NCI-H345 (cell line): ENCODE measurements at places on chromosomes 7 and 10.

DNA sequence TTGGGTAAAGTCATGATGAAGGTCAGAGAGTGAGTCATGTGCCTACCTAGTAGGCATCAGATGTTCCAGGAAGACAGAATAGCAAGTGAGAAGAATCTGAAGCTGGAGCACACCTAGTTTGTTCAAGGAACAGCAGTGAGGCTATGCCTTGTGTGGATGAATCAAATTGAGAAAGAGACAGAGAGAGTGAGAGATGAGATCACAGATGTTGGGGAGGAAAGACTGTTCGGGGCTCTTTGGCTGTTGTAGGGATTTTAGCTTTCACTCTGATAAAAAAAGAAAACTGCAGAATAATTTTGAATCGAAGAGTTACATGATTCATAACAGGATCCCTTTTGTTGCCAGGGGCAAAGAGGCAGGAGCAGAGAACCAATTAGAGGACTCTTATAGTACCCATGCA, 6.3 kb downstream of the LIPF start:
- no peak for DNase-seq

DNA sequence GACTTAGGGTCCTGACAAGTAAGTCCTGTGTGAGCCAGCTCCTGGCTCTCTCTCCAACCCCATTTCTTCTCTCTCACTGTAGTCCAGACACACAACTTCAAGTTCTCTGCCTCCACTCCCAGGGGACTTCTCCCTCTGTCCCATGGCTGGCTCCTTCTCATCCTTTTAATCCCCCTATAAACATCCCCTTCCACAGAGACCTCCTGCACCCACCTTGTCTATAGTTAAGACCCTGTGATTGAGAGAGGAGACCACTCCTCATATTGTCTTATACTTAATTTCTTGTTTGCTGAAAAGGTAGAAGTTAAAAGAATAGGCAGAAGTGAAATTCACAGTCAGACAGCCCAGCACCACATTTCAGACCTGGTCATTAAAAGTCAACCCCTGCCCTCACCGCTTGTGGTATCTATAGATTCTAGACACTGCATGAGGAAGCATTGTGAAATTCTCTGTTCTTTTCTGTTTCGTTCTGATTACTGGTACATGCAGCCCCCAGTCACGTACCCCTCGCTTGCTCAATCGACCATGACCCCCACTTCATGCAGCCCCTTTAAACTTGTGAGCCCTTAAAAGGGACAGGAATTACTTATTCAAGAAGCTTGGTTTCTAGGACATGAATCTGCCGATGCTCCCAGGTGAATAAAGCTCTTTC, 125.6 kb upstream of the FRMD4A start:
- DNase-seq = no peak

DNA sequence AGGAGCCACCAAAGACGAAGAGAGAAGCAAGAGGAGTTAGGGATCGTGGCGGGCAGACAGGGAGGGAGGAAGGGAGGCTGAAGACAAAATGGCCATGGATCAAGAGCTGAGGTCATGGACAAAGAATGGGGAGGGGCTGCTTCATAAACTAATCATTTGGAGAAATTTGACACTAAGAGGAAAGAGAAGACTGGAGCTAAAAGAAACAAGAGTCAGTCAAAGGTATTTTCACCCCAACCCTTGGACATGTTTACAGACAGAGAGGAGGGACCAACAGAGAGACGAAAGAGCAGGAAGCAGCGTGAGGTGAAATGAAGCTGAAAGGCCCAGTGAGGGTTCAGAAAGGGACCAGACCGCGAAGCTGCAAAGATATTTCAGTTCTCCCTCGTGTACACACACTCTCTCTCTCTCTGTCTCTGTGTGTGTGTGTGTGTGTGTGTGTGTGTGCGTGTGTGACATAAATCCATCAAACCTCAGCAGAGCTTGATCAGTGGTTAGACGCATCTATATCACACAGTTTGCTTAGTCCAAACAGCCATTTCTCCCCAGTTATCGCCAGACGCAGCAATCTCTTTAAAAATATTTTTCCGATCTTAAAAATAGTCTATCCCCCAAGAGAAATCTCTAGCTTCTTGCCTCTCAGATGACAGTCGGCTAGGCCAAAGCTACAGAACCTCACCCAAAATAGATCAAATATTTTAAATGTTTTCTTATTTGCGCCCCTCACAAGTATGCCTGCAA, 12.5 kb upstream of the CALD1 start:
- no peak for DNase-seq

DNA sequence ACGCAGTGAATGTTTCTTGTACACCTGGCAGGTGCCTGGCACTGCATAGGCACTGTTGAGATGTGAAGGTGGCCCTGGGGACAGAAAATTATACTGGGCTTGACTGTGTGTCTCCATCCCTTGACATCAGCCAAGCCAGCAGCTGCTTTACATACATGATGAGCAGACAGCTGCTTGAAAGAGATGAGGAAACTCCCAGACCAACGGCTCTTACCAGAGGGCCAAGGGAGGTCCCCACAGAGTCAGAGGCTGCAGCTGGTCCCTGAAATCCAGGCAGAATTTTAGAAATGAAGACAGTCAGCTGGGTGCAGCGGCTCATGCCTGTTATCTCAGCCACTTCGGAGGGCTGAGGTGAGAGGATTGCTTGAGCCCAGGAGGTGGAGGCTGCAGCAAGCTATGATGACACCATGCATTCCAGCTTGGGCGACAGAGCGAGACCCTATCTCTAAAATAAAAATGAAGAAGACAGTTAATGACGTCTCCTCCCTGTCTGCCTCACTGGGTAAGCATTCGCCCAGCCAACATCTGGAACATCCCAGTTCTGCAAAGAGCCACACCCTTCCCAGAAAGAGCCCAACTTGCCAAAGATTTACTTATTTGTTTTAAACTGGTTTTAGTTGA, 17.6 kb downstream of the LIMK1 start:
- no peak for DNase-seq

DNA sequence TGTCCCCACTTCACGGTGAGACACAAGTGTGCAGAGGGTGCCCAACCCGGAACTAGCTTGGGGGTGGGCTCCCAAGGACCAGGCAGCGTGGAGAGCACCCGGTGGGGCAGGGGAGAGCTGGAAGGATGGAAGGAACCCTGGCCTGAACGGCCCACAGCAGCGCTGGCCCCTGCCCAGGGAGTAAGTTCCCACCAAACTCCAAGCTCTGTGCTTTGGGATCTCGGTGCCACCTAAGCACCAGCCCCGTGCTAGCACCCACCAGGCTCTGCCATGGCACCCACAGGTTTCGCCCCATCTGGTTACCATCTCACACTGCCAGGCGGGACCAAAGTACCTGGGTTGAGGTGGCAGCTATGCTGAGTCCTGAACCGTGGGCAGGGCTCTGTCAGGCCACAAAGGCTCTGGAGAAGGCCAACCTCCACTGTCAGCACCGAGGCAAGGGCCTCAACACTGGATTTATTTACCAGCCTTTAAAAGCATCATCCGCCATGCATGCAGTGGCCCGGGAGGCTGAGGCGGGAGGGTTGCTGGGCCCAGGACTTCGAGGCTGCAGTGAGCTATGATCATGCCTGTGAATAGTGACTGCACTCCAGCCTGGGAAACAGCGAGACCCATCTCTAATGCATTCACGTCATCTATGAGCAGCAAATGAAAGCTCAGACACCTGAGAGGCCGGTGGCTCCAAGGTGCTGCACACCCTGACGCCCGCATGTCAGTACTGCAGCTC, 16.0 kb downstream of the GPER1 start:
- no peak for DNase-seq

DNA sequence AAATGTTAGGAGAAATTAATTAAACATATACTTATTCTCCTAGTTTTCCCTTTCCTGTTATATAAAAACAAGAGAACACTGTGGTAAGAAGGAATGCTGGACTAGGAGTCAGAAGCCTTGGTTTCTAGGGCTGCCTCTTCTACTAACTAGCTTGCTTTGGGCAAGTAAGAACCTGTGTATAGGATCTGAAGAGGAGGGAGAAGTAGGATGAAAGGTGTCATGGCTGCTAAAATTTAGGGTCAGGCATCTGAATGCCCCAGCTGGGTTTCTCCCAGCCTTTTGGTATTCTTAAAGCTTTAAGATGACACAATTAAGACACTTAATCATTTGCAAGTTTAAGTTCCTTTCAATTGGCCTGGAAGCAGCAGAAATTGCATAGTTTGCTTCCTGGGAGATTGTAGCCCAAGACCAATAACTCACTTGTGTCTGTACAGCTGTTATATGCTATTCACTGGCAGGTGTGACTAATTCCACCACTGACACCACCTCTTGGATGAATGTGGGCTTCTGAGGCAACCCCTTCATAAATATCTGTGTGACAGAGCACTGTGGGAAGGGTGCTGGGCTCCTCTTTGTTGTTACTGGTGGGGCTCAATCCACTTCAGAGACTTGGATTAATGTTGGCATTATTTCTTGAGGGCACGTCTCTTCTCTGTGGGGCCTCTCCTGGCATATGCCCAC, 137.2 kb downstream of the LRMDA start:
- no peak for DNase-seq

- no peak for DNase-seq
Measured at GRCh38 chr7:51324206-51324898, 7.7 kb upstream of the COBL start.

GRCh38 chr7:100515072-100515532, 23.9 kb upstream of the AGFG2 start:
- DNase-seq = no peak

DNA sequence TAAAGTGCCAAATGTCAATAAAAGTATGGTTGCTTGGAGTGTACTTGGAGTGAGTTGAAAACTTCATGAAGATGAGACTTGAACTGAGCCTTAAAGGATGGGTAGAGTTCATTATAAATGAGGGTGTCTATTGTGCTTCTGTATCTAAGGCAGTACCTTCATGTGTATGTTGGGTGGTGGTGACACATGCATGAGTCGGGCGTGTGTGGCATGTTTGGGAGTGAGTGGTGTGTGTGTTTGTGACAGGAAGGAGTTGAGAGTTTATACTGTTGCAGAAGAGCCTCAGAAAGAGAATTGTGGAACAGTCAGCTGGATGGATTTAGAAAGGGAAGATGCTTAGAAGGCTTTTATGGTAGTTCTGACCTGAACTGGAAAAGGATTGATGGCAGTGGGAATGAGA, 6.0 kb upstream of the ZRANB1 start:
- DNase-seq = no peak

DNA sequence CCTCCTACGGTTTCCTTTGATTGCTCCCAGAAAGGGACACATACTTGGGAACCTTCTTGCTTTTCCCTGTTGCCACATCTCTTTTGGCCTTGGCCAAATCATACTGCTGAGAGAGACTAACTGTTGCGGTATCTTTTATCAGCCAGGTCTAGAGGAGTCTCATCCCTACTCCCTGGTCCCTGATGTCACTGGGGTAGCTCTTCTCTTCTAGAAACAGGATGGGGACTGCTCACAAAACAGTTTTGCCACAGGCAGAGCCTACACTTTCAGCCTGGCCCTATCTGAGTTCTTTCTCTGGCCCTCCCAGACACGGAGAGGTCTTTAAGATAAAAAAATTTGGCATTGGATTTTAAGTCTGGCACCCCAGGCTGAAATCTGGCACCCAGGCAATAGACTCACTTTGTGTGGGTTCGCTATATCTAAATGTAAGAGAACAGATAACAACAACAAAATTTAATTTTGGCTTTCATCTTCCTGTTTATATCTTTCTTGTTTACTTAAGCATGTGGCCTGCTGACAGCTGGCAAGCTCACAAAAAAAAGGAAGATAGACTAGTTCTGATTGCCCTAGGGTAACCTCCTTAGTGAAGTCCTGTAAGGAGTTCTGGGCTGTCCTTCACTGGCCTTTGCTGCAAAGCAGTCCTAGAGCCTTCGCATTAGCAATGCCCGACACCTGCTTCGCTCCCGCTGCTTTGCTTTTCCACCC, 228.3 kb upstream of the NPVF start:
- peak; percentile 20 for DNase-seq

DNA sequence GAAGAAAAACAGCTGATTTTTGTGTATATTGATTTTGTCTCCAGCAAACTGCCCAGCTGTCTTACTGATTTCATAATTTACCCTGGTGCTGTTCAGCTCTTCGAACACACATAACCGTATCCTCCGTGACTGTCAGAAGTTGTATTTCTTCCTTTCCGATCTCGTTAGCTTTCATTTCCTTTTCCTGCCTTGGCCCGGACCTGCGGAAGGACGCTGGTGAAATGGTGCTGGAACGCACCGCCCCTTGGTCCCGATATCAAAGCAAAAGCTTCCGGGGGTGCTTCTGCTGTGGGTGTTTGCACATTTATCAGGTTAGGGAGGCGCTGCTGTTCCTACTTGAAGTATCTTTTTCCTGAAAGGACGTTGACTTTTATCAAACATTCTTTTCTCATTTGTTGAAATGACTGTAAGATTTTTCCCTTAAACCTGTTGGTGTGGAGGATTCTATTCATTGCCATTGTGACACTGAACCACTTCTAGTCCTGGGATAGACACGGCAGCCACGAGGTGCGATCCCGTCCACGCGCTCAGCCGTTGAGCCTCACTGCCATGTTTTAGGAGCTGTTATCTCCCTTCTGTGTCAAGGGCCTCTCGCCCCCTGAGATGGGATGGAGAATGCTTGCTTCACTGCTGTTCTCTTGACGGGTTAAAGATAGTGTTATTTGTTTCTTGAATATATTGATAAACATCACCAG, 72.6 kb downstream of the FOXL3 start:
- DNase-seq = no peak

DNA sequence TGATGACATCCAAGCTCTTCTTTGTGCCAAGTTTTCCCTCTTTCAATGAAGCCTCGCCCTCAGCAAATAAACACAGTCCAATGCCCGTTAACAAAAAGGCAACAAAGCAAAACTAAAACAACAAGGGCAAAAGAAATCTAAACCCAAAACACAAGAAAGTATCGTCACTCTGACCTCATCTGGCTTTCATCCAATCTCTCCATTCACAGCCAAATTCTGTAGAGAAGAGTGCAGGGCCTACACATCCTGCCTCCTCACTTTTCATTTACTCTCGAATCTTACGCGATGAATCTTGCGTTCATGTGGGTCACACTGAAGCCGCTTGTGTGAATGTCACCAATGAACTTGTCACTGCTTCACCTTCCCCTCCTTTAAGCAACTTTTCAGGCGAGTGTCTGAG, 15.9 kb upstream of the AKR1E2 start:
- DNase-seq = no peak

DNA sequence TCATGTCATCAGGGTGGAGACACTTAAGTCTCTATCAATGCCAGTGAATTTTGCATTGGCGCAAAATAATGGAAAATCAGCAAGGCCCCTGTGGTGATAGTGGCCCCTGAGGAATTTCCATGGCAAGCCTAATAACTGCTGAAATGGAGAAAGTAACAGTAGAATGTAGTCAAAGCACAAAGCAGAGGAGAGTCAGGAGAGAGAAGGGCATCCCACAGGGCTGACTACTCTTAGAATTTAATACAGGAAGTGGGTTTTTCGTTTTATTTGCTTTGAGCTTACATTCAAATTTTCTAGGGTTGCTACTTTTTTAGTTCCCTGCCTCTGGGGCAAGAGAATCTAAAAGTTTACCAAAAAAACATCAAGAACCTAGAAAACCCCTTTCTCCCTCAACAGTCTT, 39.0 kb downstream of the BZW2 start:
- no peak for DNase-seq

GRCh38 chr10:37728830-37729229, 128.6 kb downstream of the ZNF248 start:
- no peak for DNase-seq
